Breast epithelium (tissue), 4 donors: ENCODE measurements at places on chromosomes 11 and 22. TPM values are rescaled to one million over a fixed set of nuclear protein-coding genes. Genes with fewer than 3 reads are reported as not detected.

DNA sequence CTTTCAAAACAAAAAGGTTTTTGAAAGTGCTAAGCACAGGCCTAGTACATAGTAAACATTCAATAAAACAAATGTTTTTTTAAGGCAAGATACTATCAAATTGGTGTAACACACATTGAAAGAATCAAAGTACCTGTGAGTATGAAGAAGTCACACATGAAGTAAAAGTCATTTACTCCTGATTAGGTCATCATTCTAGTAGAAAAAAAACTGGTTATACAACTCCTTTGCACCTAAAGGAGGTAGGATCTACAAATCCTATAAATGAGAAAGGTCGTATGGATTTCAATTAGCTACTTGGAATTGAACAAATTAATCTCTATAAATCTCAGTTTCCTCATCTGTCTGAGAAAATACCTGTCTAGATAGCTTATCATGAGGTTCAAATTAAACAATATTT is 80.8 kb downstream of the SIK3 start:
- DNase-seq = no peak

DNA sequence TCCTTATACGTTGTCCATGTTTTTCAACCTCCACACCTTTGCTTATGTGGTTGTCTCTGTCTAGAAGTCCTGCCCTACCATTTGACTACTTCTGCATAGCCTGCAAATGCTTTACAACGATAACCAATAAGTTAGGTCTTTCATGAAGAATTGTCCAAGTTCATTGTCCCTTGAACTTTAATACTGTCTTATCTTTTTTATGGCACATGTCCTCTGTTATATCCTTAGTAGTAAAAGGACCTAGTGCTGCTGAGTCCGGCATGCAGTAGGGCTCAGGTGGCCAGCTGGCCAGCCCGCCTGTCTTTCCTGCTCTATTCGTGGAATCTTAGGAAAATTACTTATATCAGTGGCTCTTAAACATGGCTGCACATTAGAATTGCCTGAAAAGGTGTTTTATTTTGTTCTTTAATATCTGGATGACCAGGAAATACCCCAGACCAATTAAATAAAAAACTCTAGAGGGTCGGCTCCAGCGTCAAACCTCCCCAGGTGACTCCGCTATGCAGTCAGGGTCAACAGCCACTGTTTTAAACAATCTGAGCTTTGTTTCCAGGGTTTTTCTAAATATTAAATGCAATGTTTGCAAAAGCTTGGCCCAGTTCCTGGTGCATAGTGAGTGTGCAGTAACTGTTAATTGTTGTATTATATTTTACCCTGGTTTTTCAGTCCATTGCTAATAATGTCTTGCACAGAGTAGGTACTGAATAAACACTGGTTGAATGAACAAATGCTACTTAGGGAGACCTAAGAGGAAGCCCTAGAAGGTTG is 64.6 kb upstream of the SESN3 start:
- no peak for DNase-seq

Gene PITPNM1
- total RNA-seq = 11.7 TPM

GRCh38 chr11:47908198-47908597 is 60.0 kb upstream of the NUP160 start:
- no peak for DNase-seq

- DNase-seq = no peak
Observed at GRCh38 chr11:35750981-35751663, 88.5 kb downstream of the TRIM44 start.

Gene RCOR2
- total RNA-seq = 0.33 TPM

Gene OR8B8
- total RNA-seq = not detected

DNA sequence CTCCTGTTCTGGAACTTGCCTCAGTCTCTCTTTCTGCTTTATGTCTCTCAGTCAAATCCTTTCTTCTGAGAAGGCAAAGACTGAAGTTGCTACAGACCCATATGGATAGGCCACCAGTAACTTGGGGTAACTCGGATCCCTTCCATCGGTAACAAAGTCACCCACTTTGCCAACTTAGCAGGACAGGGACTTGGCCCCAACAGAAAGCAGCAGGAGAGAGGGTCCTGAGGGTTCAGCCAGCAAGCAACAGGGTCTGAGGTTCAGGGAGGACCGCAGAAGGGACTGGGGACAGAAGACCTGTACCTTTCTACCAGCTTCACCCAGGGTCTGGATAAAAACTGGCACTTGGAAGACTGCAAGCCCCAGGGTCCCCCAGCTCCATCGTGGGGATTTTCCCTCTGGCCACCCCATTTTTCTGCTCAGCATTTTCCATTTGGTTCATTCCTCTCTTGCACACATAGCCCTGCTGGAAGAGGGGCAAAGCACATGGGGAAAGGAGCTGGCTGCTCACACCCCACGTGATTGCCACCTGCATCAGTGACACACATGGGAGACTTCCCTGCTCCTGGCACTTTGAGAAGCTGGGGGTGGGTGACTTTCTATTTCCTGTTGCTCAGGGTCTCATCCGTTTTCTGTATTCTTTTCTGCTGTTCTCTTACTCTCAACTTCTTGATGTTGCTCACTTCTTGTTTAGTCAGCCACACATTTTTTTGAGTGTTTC is 34.6 kb upstream of the GNAZ start:
- DNase-seq = no peak
